NCI-H1436 treated with DMSO at 0.1 percent for 48 hours (cell line): ENCODE measurements at places on chromosomes 5 and 9.

- DNase-seq = no peak
Observed at GRCh38 chr9:88713010-88713409, 178.0 kb downstream of the NXNL2 start.

GRCh38 chr5:126640866-126641265, 40.1 kb downstream of the PHAX start:
- no peak for DNase-seq

GRCh38 chr9:121782514-121783110, 131.2 kb downstream of the DAB2IP start:
- DNase-seq = no peak

DNA sequence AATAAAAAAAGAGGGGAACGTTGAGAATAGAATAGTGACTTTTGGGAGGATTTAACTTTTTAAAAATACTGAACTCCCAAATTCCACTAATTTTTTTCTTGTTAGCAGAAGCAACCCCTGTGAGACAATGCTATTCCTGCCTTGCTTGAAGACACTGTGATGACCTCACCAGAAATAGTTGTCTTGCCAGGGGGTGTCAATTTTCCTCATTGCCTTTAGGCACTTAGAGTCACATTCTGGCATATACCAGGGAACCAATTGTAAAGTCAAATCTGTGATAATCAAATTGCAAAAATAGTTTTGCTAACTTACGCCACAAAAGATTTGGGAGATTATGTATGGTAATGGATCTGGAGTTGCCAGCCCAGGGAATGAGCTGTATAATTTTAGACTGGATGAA, 42.8 kb upstream of the RPS23 start:
- no peak for DNase-seq

GRCh38 chr9:27107241-27107640, 1.8 kb upstream of the TEK start:
- no peak for DNase-seq

- DNase-seq = no peak
Observed at GRCh38 chr5:61246768-61247307, 84.6 kb upstream of the SMIM15 start.

GRCh38 chr5:149014571-149015031, 48.3 kb downstream of the SH3TC2 start:
- DNase-seq = no peak

DNA sequence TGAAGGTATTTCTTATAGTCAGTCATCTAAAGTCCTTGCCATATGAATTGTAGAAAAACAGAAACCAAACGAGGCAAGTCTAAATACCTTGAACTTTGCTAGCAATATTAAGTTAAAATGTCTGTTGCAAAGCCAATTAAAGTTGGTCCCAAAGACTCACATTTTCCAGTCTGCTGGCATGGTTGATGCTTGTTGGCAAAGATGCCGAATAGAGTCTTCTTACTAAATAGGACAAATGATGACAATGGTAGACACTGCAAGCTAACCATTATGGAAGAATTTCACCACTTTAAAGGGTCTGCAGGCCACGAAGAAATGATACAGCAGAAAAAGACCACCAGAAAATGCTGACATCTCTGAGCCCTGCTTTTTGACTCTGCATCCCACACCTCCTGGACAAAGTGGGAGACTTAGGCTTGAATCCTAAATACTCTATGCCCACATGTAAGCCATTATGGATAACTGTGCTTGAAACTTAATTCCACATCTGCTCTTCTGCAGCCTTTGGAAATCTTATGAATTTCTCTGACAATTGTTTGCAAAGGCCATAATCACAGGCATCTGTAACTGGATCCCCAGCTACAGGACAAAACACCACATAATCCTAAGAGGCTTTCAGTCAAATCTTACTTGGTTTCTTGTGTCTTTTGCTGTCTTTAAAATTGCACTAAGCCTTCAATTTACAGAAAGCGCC, 61.3 kb downstream of the LHFPL2 start:
- DNase-seq = no peak

GRCh38 chr9:126975327-126976220, 61.0 kb downstream of the RALGPS1 start:
- DNase-seq = no peak

DNA sequence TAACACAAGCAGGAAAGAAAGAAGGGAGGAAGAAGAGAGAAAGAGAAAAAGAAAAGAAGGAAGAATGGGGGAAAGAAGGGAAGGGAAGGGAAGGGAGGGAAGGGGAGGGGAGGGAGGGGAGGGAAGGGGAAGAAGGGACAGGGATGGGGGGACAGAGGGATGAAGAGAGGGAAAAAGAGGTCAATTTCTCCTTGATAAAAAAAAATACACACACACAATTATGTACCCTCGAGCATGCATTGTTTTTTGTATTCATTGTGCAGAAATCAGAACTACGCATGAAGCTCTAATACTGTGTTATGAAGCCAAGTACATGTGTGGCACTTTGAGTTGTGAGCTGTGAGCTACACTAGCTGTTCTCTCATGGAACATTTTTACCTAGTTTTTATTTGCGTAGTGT, 274.9 kb upstream of the CDH18 start:
- no peak for DNase-seq

- no peak for DNase-seq
Observed at GRCh38 chr5:95042037-95042436, 242.9 kb downstream of the MCTP1 start.

DNA sequence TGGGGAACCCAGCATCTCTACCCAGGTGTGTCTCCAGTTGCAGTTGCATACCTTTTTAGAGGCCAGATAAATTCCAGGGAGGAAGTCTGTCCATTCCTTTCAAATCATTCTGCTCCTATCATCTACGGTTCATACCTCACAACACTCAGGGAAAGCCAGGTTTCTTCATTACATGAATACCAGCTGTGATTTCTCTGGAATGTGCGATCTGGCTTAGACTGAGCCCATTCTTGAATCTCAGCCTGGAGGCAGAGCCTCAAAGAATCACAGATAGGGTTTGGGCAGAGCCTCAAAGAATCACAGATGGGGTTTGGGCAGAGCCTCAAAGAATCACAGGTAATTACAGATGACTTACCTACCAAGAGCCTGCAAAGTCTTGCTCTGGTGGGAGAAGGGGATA, 7.2 kb downstream of the P4HA2 start:
- no peak for DNase-seq

GRCh38 chr9:687994-688393, 153.5 kb upstream of the DMRT1 start:
- no peak for DNase-seq

GRCh38 chr5:179339996-179340395, 5.3 kb downstream of the ADAMTS2 start:
- no peak for DNase-seq

GRCh38 chr5:140785905-140786686, at the start of gene PCDHA1:
Gene PCDHA1, plus strand, starts transcription at chr5:140786140.
- no peak for DNase-seq

- no peak for DNase-seq
Observed at GRCh38 chr9:34690983-34691935, at the start of gene CCL19. Gene CCL19, minus strand, starts transcription at chr9:34691276. Its CDS starts 137 bp downstream, at chr9:34691139.

DNA sequence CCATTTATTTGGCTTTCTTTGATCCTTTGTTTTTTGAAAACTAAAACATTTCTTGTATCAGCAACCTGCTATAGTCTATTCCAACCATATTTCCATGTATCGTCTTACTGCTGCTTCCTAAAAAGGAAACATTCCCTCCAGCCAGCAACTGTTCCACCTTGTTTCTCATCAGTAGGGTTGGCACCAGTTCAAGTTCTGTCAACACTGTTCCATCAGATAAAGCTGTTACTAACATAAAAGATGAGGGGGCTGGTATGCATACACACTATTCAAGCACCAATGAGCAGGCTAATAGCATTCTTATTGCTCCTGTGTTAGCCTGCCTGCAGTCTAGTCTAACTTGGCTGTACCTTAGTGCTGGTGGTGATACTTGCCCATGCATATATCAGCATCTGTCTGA, 178.3 kb downstream of the CWC27 start:
- DNase-seq = peak; percentile 8

DNA sequence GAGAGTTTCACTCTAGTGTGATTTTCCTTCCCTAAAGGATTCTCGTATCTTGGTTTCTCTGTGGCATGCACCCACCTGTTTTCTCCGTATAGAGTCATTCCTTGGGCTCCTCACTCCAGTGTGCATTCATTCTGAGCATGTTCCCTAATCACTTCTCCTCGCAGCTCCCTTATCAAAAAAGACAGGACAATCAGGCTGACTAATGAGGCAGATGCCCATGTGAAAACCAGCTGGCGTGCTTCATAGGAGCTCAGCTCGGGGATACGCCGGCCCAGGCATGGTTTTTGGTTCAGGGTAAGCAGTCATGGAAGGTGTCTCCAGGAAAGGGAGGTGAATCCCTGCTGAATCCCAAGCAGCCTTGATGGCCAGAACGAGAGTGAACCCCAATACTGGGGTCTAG, 41.2 kb upstream of the INSYN2B start:
- no peak for DNase-seq

- no peak for DNase-seq
Observed at GRCh38 chr9:26219961-26220360, 541.7 kb upstream of the TUSC1 start.

GRCh38 chr5:117690612-117691011, 1116.0 kb upstream of the SEMA6A start:
- no peak for DNase-seq

DNA sequence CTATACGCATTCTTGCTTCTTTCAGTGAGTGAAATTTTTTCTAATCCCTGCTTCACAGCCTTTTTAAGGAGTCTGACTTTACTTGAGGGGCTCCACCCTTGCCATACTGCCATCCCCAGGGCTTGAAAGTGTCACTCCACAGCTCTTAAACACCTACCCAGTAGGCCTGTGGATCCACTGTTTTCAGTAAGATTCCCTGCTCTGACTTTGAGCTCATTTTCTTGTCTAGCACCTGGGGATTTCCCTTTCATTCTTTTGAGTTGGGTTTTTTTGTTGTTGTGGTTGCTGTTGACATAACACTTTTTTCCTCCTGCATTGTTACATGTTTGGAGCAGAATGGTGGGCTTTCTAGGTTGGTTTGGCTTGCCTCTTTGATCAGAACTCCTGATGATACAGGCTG, 23.6 kb downstream of the SREK1IP1 start:
- no peak for DNase-seq

DNA sequence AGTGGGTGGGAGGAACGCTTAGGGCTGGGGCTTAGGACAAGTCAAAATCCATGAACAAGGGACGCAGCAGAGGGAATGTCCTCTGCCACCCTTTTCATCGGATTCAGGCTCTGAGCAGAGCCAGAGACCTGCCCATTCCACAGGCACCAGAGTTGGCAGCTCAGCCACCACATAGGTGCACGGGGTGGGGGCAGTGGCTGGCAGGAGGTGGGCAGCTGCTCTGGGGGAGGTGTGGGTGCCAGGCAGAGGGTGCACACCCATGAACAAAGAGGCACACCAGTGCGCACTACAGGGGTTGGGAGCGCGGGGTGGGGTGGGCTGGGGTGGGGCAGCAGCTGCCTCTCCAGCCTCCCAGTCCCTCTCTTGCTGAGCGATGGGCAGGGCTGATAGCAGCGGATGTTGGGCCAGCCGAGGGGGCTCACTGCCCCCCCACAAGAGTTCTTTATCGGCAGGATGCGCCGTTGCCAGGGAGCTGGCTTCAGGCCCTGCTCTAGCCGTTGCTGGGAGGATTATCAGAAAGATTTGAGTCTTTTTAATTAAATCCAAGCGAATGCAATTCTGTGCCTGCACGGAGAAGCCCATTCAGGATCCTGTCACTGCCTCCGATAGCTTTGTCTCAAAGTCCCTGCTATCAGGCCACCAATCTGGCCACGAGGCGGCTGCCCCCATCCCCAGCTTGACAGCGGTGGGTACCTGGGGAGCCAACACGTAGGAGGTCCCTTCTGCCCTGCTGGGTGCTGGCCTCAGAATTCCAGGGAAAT, 64.3 kb upstream of the LMX1B start:
- DNase-seq = no peak

- no peak for DNase-seq
Observed at GRCh38 chr9:107043886-107044285, 180.9 kb downstream of the ZNF462 start.

DNA sequence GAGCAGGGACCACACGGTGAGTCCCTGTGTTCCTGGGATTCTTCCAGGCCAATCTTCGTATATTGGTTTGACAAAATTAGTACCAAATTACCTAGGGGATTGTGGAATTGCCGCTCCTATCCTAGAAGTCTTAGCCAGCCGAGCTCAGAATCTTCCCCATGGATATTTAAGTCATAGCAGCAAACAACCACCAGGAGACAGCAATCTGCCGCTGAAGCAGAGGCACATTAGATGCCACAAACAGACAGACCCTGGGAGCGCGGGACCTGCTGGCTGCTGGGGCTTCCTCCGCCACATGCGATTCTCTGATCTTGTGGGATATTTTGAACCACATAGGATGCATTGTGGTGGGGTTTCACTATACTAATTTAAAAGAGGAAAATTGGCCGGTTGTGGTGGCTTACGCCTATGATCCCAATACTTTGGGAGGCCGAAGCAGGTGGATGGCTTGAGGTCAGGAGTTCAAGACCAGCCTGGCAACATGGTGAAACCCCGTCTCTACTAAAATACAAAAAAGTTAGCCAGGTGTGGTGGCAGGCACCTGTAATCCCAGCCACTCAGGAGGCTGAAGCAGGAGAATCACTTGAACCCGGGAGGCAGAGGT, 31.7 kb upstream of the ZBTB43 start:
- DNase-seq = no peak

DNA sequence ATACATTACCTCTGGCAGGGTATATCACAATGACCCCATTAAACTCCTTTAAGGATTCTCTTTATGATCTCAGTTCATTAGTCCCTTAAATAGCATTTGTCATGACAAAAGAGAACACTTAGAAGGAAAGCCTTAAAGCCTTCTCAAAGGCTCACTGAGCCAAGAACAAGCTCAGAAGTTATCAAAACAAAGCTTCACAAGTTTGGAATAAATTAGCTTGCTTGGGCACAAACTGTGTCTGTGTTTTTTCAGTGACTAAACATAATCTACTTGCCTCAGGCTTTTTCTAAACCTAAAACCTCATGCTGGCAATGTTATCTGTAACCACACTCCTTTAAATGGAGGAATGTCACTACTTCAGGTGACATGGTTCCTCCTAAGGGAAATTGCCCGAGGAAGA, 1114.9 kb upstream of the C9orf72 start:
- DNase-seq = no peak

- no peak for DNase-seq
Observed at GRCh38 chr5:9951865-9952516, 297.7 kb downstream of the ATPSCKMT start.

DNA sequence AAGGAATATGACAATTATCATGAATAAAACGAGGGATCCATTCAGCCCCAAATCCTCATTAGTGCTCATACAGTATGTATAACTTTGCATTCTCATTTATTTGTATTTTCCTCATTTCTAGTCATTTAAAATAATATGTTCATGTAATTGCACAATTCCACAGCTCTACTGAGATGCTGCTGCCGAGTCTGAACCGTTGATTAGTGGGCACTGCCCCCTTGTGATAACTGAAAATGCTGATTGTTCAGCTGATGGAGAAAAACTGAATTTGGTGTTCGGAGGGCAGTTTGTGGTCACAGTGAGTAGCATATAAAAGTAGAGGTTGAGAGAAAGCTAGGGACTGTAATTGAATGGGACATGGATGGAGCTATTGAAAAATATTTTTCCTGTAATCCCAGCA, 12.2 kb upstream of the GPR151 start:
- no peak for DNase-seq

- no peak for DNase-seq
Observed at GRCh38 chr9:14515571-14516198, 177.5 kb downstream of the ZDHHC21 start.
